KBM-7 (cell line): ENCODE measurements at places on chromosomes 6 and 20.

- peak; percentile 28 for DNase-seq
Measured at GRCh38 chr20:63102721-63103375, 96.1 kb upstream of the BHLHE23 start.

DNA sequence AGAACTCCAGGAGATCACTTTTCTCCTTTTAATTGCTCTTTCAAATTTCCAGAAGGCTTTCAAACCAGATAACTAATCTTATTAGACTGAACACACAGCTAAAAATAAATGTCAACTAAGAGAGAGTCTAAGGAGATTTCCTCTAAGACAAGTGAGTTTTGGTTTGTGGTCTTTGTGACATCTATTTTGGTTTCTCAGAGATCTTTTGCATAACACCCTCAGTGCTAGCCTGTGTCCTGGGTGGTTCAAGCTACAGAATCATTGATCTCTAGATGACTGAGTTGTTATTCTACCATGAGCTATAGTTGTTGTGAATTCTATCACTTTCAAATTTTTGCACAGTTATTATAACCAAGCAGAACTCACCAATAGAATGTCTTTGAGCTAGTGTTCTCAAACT, 49.1 kb upstream of the PLCB4 start:
- no peak for DNase-seq

GRCh38 chr6:149600508-149600907, 34.3 kb downstream of the GINM1 start:
- DNase-seq = no peak

DNA sequence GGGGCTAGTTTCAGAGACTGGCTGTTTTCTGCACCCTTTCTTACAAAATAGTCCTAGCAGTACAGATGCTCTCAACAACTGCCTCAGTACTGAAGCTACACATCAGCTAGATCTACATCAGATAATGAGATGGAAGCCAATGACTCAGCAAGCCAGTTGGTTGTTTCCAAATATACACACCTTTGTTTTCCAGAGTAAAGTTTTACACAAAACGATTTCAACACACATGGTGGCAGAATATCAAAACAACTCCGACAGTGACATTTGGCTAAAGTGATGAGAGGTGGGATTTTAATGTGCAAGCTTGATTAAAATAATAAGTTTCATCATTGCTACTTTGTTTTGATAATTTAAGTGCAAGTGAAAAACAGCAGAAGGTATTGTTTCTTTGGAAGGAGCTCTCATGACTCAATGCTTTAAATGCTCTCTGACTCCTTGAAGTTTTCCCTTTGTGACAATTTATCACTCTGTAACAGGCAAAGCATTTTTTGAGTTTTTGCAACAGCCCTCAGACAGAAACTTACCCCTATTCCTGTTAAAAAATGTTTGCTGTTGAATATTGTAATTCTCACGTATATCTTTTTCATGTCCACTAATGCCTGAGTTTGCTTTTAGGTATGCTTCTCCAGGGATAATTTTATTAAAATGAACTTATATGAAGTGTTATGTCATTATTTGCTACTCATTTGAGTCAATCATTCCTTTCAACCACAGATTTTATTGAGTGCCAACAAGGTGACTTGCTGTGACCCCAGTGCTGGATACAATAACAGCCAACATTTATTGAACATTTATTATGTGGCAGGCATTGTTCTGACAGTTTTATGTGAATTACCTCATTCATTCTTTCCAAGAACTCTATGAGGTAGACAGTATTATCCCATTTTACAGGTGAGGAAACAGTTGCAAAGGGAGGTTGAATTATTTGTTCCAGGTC, 882.0 kb downstream of the TFAP2A start:
- no peak for DNase-seq

- DNase-seq = peak; percentile 15
Measured at GRCh38 chr6:33654831-33655554, 33.9 kb downstream of the ITPR3 start.

GRCh38 chr6:30776390-30777154, 32.2 kb upstream of the IER3 start:
- no peak for DNase-seq

DNA sequence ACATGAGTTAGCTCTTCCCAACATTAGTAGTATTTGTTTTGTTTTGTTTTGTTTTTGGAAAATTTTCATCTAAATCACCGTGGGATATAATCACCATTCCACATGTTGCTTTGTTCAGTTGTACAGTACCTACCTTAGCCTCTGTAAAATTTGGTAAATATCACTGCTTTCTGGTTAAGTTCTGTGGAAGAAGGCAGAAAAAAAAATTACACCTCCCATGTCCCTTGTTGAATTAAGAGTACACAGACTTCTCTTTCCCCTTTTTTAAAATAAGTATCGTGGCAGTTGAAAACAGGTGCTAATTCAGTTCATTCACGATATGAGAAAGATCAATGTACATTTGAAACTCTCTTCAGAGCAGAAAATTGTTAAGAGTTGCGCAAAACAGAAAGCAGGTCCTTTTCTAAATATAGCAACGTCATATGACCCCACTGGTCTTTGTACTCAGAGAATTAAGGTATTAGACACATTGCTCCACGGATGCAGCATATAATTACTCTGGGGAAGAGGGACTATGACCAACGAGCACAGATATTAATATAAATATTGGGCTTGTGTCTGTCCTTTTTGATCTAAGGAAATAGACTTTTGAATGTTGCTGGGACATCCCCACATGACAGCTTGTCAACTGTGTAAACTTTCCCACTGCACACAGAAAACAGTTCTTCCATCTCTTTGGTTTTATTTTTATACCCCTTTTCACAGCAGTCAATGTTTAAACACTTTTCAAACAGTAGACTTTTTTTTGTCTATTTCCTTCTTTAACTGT, 58.6 kb upstream of the ZNF217 start:
- peak; percentile 63 for DNase-seq

- DNase-seq = no peak
Measured at GRCh38 chr6:20870493-20870892, 336.2 kb downstream of the CDKAL1 start.

DNA sequence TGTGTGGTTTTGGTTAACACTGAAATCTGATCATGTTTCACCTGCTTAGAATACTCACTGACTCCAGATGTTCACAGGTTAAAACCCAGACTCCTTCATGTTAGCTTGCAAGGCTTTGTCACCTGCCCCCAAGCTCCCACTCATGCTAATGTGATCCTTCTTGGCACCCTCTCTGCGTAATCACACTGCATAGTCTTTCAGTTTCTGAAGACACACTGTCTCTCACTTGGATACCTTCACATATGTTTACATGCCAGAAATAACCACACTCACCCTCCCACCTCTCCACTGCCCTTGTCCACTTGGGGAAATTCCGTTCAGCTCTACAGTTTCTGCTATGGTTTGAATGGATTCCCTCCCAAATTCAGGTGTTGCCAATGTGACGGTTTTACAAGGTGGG, 234.7 kb upstream of the SASH1 start:
- DNase-seq = no peak

- no peak for DNase-seq
Measured at GRCh38 chr20:6614836-6615235, 152.7 kb upstream of the BMP2 start.

DNA sequence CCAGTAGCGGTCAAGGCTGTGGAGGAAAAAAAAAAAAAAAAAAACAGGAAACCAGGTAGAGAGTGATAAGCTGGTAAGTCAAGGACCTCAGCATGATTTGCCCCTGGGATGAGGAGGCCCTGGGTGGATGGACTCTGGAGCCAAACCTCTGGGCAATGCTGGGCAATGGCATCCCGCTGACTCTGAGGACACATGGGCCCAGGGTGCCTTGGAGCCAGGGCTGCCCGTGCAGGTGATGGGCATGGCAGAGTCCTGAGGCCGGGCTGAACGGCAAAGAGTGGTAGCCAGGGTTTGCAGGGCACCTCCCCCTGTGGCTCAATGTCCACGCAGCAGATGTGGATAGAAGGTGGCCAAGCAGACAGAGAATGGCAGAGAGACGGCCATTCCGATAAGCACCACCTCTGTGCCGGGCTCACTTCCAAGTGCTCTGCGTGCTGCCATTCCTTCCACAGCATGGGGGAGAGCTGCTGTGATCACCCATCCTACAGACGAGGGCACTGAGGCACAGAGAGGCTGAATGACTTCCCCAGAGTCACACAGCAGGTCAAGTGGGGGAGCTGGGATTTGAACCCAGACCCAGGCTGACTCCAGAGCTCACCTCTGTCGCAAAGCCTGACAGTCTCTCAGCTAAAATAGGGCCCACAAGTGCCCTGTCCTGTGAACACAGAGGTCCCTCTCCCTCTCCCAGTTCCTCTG, 353.9 kb downstream of the CDH4 start:
- no peak for DNase-seq

- DNase-seq = no peak
Measured at GRCh38 chr6:32069460-32069859, 31.2 kb downstream of the CYP21A2 start.

GRCh38 chr6:139409026-139409425, 34.6 kb upstream of the CITED2 start:
- no peak for DNase-seq

DNA sequence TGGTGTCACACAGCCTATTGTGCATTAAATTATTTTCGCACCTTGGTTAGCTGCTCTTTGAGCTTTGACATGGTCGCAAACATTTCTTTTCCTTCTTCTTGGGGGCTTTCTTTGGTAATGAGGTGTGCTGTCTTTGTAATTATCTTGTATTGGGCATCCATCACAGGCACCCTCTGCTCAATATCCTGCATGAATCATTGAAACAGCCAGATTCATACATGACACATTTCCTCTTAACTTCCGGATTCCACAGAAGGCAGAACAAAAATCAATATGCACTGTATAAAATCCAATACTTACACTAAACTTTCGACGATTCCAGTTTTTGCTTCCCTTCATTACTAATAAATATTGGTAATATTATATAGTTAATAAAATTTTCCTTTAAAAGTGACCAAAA, 175.6 kb downstream of the SYNE1 start:
- DNase-seq = peak; percentile 5

GRCh38 chr6:16839631-16840179, 78.4 kb upstream of the ATXN1 start:
- DNase-seq = no peak

DNA sequence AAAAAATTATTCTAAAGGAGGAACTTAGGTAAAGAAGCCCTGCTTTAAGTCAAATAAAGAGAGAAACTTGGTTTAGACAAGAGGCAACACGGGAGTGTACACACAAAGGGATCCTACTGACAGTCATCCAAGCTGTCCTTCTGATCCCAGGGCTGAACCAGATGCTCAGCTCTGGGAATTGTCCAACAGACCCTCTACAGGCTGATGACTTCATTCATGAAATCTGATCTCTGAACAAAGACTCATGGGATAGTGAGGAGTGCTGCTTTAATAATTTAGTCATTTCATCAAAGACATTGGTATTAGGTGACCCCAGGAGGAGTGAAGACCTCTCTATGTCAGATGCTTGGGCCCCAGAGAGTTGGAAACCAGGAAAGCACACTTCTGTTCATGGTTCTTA, 65.6 kb upstream of the ARMH2 start:
- DNase-seq = no peak

DNA sequence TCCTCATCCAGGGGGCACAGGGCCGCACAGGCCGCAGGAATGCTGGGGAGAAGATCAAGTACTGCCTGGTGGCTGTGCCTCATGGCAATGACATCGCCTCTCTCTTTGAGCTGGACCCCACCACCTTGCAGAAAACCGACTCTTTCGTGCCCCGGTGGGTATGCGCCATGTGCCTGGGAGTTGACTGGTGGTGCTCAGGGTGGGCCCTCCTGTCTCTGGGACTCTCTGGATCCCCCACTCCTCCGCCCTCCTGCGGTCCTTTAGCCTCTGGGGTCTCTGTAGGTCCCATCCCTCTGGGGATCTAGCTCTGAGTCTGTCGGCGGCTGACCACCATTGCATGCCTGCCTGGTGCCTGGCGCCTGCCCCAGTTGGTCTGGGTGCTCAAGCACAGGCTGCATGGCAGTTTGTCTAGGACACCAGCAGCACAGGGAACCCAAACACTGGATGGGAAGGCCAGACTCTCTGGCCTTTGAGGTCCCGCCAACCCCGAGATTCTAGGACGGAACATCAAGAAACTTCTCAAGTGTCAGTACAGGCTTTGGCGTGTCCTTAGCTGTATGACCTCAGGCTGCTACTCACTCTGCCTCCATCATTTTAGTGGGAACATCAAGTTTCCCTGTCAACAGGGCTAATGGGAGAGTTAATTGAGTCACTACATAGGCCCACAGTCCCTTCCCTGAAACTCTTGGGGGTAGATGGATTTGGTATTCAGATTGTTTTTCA, 42.8 kb downstream of the ITPR3 start:
- DNase-seq = no peak
